ENCODE measurements at places on chromosomes 4 and X.

DNA sequence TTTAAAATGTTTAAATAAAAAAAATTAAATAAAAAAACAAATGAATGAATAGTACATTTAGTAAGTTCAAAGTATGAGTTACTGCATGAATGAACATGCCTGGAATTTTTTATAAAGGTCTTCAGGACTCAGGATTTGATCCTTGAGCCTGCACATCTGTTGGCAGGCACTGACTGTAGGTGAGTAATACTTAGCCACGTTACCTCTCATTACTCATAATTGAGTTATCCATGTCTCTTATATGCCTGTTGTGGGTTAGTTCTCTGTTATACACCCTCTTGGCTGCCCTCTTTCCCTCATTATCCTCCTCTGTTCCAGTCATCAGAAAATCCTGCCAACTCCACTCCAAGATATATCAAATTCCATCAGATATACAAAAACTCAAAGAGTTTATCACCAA, 276.0 kb downstream of the FBXW7 start:
- no peak for DNase-seq

DNA sequence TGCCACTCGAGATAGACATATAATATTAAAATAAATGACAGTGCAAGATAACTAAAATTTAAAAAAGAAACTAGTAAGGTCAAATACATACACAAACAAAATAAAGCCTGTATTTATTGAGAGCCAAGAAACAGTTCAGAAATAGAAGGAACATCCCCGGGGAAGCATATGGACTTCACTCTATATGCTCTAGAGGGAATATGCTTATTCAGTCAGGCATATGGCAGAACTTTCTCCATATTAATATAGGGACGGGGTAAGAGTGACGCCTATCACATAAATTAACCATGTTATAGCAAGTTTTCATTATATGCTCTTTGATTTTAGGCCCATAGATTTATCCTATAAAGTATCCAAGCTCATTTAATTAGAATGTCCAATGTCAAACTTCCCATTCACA, 56.7 kb upstream of the EFHC2 start:
- no peak for DNase-seq

GRCh38 chr4:76548704-76549103, 113.7 kb downstream of the SHROOM3 start:
- DNase-seq = no peak

DNA sequence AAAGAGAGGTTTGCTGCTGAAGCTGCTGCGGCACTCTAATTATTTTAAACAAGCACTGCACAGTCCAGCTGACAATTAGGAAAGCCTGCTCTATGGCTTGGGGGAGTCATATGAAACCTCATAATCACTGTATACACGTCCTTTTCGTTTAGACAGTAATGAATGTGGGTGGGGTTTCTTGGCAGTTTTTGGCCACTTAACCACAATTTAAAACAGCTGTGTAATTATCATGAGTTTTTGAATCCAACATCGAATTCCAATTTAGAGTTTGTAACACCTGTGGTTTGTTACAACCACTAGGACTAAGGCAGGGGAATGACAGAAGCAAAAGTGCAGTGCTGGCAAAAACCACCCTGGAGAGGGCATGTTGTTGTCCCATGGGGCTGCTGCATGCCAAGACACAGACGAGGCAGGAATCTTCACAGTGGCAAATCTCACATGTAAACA, 99.5 kb downstream of the CXXC4 start:
- DNase-seq = no peak

GRCh38 chr4:166014411-166014810, 141.4 kb downstream of the TLL1 start:
- DNase-seq = no peak

- DNase-seq = no peak
These were observed 97.5 kb upstream of the CXXC4 start for GRCh38 chr4:104592183-104592582.
